Bronchial epithelial cell (primary cell): ENCODE measurements at places on chromosomes 12 and 14. TPM values are rescaled to one million over a fixed set of nuclear protein-coding genes. Genes with fewer than 3 reads are reported as not detected.

Gene OVCH1
- total RNA-seq: 0.26 TPM in 1 of 2 replicates, not detected in the other

Gene PABPN1
- 114 and 134 TPM in 2 replicates for total RNA-seq

Gene C14orf132
- 0.64 and 1.1 TPM in 2 replicates for total RNA-seq

Gene IFNG-AS1
- not detected in 2 replicates for total RNA-seq

Gene FANCM
- total RNA-seq: 2.3 and 2.9 TPM in 2 replicates

Gene AKAP3
- total RNA-seq: 0.53 and 2.0 TPM in 2 replicates

Gene KIF26A
- total RNA-seq: 0.26 and 1.0 TPM in 2 replicates

Gene RAD51AP1
- total RNA-seq: 0.79 and 0.90 TPM in 2 replicates

Gene CIDEB
- total RNA-seq: 1.2 and 3.9 TPM in 2 replicates

Gene IL22
- not detected in 2 replicates for total RNA-seq

Gene LBHD2
- not detected in 2 replicates for total RNA-seq

Gene GLIPR1L1
- not detected in 2 replicates for total RNA-seq

- no peak for DNase-seq
Measured at GRCh38 chr14:38505973-38506249, 250.0 kb upstream of the CLEC14A start.

- no peak for DNase-seq
Measured at GRCh38 chr14:45270031-45270430, 17.0 kb upstream of the MIS18BP1 start.

DNA sequence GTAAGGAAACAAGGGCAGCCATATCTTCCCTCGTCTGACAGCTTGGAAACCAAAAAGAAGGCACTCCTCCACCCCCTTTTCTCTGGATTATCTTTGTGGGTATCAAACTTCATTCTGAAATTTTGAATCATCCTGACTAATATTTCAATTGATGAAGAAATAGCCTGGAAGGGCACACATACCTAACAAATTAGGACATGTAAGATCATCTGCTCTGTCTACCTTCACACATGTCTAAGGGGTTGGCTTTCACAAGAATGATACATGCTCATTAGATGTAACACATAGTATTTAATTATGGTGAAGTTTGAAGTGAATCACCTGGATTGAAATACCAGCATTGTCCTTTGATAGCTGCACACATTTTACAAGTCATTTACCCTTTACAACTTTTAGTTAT lies 348.1 kb upstream of the RPL10L start:
- peak; percentile 97 for DNase-seq

DNA sequence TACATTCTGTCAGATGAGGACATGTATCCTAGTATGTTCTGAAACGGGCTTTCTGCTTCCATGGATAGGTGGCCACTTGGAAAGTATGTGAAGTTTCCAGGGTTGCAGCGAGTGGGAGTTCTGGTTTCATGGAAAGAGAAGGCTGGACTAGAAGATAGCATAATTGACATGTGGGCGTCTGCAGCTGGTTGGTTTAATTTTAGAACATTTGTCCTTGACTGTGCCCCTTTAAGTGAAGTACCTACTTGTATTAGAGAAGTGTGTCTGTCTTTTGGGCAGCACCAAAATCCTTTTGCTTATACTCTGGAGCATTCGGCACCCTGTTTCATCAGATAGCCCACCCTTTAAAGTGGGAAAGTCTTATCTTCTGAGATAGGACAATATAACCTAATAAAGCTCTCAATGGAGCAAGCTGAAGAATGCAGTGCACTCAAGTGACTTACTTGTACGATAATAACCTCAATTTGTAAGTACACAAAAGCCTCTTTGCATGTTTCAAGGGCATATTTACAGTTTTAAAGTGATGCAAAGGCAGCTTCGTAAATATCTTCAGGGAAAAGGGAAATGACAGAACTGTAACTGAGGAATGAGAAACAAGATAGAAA lies 35.2 kb downstream of the NTN4 start:
- no peak for DNase-seq

DNA sequence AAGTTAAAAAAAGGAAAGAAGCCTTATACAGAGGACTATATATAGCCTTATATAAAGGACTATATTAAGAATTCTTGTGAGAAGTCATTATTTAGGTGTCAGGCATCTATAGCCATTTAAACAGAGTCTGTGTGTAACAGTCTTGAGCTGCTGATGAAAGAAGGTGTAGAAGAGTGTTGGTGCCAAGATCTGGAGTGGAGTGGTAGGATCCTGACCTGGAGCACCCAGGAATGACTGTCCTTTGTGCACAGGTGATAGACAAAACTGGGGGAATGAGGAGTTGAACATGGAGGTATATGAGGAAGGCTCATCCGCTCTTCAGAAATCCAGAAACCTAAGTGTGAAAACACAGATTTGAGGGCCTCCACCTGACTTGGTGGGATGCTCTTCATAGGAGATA lies 747.3 kb downstream of the NRXN3 start:
- DNase-seq: no peak

DNA sequence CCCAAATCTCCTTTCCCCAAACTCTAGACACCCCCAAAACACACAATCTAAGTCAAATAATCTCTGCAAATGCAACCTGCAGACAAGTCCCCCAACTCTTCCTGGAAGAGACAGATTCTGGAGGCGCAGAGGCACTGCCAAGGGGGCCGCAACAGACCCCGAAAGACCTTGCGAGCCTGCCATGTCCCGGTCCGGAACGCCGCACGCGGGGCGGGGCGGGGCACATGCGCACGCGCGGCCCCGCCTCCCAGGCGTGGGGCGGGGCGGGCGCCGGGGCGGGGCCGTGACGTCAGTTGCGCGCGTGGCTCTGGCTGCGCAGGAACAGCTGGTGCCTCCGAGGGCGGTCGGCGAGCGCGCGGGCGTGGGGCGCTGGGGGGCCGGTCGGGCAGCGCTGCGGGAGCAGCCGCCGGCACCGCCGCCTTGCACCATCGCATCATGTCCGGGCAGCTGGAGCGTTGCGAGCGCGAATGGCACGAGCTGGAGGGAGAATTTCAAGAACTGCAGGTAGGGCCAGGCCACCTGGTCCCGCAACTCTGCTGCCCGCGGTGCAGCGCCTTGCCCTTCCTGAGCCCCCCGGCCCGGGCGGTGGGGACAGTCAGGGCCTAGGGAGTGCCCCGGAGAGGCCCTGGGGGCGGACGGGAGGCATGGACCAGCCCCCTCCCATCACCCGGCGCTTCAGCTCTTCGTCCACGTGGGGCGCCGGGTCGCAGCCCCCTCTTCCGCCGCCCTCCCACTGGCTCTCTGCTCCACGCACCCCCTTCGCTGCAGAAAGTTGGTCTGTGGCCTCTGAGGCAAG lies at the start of gene TMEM120B:
TMEM120B (plus strand) TSS at position 292 of the 796 bp plus-strand sequence; CDS start at position 436, 144 bp downstream.
- peak; percentile 34 for DNase-seq

DNA sequence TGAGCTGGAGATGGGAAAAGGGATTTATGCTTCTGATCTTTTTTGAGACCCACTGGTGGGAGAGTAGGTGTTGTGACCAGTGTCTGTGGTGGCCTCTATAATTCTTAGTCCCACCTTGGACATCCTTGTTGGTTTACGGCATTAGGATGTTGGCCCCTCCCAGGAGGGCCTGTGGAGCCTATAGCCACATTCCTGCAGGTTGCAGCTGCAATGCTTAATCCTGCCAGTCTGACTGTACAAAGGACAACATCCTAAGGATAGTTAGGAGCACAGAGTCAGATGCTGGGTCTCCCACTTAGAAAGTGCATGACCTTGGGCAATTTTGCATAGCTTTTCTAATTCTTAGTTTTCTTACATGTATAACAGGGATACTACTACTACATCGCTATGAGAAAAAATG lies 150.9 kb upstream of the SLC38A2 start:
- no peak for DNase-seq

- DNase-seq: no peak
Measured at GRCh38 chr12:79558924-79559469, 131.8 kb downstream of the PAWR start.

GRCh38 chr12:72273851-72274351 lies 1.7 kb downstream of the TRHDE start:
- no peak for DNase-seq

GRCh38 chr14:22418631-22419030 lies 170.4 kb downstream of the DAD1 start:
- no peak for DNase-seq

DNA sequence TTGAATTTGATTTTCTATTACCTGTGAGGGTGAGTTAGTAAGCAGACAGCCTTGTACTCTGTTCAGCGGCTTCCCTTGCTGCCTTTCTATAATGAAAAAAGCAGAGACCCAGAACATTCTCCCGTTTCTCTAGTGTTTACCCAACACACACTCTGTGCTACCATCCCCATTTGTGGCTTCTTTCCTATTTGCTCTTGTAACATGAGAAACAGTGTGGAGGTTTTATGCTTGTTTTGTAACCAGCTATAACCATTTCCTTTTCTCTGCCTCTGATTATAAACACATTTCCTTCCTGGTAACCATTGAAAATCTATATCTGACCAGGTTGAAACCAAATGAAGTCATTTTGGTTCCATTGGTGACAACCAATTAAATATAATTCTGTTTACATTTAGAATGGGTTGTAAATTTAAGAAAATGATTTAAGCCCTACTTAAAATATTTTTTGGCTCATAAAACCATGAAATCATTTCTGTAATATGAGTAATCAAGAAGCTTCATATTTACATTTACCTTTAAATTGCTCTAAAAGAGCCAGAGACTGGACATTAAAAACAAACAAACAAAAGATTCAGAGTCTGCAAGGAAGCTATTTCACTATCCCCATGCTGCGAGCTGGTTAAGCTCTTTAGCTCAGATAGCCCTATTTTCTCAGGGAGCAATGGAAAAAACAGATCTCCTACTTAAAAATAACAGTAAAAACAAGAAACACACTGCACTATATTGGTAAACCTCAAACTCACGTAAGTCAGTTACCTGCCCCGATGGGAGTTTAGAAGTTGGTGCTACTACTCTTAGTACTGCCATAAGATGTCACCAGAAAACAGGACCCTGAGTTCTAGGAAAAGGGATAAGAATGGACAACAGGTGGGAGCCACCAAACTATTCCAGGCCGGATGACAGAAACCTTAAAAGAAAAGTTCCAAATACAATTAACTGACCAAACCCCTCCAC lies 206.5 kb upstream of the EEA1 start:
- peak; percentile 58 for DNase-seq

DNA sequence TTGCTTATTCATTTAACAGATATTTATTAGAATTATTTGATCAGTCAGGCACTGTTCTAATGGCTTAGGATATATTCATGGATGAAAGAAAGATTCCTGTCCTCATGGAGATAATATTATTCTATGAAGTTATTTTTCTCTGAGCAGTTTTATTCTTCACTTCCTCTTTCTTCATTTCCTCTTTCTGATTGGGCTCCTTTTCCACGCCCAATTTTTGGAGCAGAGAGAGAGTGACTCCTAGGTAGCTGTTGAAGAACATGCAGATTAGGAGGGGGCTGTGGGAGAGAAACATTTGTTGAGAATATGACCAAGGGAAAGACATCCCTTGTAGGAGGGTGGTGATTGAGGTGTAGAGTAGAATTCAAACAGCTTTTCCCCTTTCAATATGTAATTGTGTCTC lies 6.0 kb upstream of the YARS2 start:
- DNase-seq: no peak

- no peak for DNase-seq
Measured at GRCh38 chr12:112239881-112240280, 114.5 kb downstream of the TRAFD1 start.

- DNase-seq: no peak
Measured at GRCh38 chr14:51457843-51458562, 193.7 kb upstream of the FRMD6 start.

- no peak for DNase-seq
Measured at GRCh38 chr12:105725054-105725453, 394.6 kb downstream of the C12orf75 start.

DNA sequence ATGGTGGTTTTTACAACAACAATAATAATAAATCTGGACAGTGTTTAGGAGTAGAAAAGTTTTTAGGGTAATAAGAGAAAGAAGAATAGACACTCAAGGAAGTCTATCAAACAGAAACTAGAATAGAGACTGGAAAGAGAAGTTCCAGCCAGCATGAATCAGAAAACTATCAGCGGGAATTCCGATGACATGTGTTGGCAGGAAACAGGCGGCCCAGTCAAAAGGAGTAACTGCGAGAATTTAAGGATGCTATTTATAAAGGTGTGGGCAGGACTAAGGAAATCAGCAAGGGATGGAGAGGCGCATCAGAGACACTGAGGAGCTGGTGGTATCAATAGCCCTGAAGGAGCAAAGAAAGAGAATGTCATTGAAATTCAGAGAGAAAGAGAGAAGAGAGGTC lies 89.9 kb downstream of the TBX5 start:
- no peak for DNase-seq
